ENCODE measurements at places on chromosomes 5 and 9. TPM values are rescaled to one million over a fixed set of nuclear protein-coding genes. Genes with fewer than 3 reads are reported as not detected.

Gene RBM22
- 29.5 TPM for total RNA-seq

Gene DRD1
- not detected for total RNA-seq

Gene DNM1
- total RNA-seq, result 3.9 TPM

Gene ANXA2R
- not detected for total RNA-seq

- DNase-seq, result no peak
These were observed 145.0 kb downstream of the FSTL4 start for GRCh38 chr5:133467335-133467779.

DNA sequence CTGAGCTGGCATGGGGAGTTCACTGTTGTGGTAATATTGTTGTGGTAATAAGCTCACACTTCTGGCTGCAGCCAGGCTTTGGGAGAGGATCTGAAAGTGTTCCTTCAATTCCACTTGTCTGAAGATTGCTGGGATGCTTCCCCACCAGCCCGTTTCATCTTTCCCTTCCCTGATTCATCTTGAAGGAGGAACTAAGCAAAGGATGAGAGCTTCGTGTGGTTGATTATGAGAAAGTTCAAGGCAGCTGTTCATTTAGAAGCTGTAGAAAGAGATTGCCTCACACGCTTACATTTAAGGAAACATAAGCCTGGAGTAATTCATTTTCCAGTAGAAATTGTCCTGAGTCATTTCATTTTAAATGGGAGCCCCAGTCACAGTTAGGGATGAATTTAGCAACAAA is 122.4 kb upstream of the GAS1 start:
- no peak for DNase-seq

DNA sequence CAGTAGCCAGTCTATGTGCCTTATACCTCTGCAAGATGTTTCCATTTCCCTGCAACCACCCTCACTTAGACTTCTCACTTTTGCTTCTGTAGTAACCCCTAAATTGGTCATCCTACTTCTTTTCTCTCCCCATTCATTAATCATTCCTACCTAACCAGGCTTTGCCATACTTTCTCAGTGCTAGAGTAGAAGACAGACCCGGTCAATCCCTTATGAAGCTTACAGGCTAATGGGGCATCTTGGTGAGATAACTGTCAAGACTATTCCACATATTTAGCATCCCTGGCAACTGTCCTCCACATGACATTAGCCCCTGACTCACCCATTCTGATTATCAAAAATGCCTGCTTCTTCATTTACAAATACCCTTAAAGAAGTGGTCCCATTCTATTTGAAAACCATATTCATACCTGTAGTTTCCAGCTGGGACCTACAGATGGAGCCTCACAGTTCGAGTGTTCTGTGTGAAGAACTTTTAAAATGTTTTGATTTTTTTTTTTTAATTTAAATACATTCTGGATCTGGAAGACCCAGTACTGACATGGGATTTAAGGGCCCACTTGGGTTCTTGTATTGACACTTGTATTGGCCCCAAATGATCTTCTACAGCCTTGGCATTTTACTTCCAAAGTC is 21.0 kb downstream of the F2RL2 start:
- DNase-seq, result no peak

DNA sequence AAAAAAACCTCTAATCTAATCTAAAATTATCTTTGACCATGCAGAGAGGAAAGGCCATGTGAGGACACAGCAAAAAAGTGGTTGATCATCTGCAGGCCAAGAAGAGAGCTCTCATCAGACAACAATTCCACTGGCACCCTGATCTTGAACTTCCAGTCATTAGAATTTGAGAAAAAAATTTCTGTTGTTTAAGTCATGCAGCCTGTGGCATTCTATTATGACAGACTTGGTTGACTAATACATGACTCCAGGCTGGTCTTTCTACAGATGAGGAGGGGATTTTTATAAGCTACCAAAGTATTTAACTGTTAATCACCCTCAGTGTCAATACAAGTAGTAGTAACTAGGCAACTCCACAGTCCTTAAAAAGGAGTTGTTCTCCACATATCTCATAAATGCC is 358.5 kb upstream of the RGMB start:
- DNase-seq, result no peak

GRCh38 chr5:164809821-164810220 is 1304.4 kb downstream of the MAT2B start:
- DNase-seq, result no peak

DNA sequence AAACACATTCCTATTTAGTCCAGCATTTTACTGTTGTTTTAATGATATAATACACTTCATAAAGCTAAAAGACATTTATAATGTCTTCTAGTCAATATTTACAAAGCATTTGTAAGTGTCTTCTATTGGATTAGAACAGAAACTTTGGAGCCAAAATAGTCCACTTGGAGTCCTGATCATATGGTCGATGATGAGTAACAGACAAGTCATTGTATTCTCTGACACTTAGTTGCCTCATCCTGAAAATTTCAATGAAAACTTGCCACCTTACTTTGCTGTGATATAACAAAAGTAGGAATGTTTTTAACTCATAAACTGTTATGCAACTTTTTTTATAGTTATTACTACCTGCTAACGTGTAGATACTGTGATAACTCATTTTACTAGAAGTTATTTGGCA is 132.5 kb downstream of the GABRB2 start:
- no peak for DNase-seq

Data from right atrium auricular region (tissue), 2 donors.